ENCODE measurements at places on chromosomes 3 and 15. TPM values are rescaled to one million over a fixed set of nuclear protein-coding genes. Genes with fewer than 3 reads are reported as not detected.

The IGSF11 gene
- 0.76 TPM for total RNA-seq

The HRG gene
- not detected for total RNA-seq

The CADPS gene
- total RNA-seq, result 0.09 TPM

The CHRFAM7A gene
- total RNA-seq, result 1.8 TPM

The LSAMP gene
- 5.5 TPM for total RNA-seq

The CHRNA5 gene
- 2.9 TPM for total RNA-seq

The COL7A1 gene
- total RNA-seq, result 125 TPM

The ZBBX gene
- not detected for total RNA-seq

The BLM gene
- 3.4 TPM for total RNA-seq

The STT3B gene
- total RNA-seq, result 102 TPM

The SKOR1 gene
- 0.09 TPM for total RNA-seq

The TMEM87A gene
- total RNA-seq, result 91.0 TPM

The KNG1 gene
- not detected for total RNA-seq

The LTF gene
- total RNA-seq, result 1.9 TPM

The ACOX2 gene
- total RNA-seq, result 14.1 TPM

The PAQR5 gene
- total RNA-seq, result 6.4 TPM

The SAMMSON gene
- 6.1 TPM for total RNA-seq

The SLC35G2 gene
- total RNA-seq, result 3.8 TPM

The SPRED1 gene
- total RNA-seq, result 16.4 TPM

The A4GNT gene
- total RNA-seq, result not detected

The NANOGP8 gene
- not detected for total RNA-seq

The CPA3 gene
- total RNA-seq, result 11.4 TPM

The SEMA3F gene
- total RNA-seq, result 106 TPM

The AHSG gene
- total RNA-seq, result not detected

The TRIM42 gene
- not detected for total RNA-seq

The NAALADL2 gene
- total RNA-seq, result 6.3 TPM

The HESX1 gene
- not detected for total RNA-seq

The EDC3 gene
- total RNA-seq, result 10.1 TPM

The VEPH1 gene
- not detected for total RNA-seq

The SCN11A gene
- not detected for total RNA-seq

Measured in esophagus squamous epithelium (tissue), 5 donors.